T-helper 9 cell (primary cell): ENCODE measurements at places on chromosomes 7 and 10.

GRCh38 chr10:116737627-116738327 lies 4.6 kb downstream of the HSPA12A start:
- no peak for DNase-seq

- DNase-seq = no peak
These were observed 58.4 kb upstream of the ZNRF2 start for GRCh38 chr7:30225863-30226613.

DNA sequence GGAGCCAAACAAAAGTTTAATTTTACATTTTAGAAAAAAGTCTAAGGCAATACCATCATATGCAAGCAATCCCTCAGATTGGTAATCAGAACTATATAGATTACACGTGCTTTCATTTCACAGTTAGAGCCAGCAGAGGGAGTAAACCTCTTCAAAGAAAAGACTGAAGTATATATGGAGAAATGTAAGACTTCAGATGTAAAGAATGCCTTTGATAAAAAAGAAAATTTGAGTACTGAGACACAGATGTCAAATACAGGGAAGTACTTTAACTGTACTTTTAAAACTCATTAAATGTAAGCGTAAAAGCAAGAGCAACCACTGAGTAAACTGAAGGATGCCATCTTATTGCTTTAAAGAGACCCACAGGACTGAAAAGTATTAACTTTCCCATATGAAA lies 101.4 kb upstream of the FAM133B start:
- DNase-seq = no peak

DNA sequence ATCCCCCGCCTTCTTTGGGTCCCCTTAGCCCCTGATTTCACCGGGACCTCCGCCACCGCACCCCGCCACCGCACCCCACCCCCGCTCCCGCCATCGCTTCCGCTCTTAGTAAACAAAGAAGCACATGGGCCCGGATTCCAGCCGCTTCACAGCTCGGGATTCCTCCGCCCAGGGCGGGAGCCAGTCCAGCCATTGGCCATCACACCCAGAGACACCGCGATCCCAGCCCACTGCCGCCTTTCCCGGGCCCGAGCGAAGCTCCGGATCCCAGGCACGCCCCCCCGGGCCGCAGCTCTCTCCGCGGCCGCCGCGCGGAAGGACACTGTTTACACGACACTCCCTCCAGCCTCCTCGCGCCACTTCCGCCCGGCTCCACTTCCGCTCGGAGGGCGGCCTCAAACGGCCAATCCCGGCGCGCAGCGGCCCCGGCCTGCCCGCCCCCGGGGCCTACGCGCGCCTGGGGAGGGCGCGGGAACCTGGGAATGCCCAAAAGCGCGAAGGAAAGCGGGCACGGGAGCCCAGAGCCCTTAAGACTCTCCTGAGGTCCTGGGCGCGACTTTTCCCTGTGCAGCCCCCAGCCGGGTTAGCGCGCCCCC lies 679 bp downstream of the MCM7 start:
- peak; percentile 74 for DNase-seq

DNA sequence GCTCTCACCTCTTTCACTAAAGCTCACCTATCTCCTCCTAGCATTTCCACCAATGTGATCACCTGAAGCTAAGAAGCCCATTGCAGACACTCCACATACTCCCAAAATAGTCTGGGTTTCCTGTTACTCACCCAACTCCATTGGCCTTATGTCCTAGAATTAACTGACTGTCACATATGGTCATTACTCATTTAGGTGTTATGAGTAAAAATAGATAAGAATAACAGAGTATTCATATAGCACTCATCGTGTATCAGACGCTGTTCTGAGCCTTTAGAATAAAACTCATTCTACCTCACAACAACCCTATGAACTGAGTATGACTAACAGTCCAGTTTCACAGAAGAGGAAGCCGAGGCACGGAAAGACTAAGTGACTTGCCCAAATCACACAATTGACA lies 174.2 kb upstream of the NPVF start:
- no peak for DNase-seq

DNA sequence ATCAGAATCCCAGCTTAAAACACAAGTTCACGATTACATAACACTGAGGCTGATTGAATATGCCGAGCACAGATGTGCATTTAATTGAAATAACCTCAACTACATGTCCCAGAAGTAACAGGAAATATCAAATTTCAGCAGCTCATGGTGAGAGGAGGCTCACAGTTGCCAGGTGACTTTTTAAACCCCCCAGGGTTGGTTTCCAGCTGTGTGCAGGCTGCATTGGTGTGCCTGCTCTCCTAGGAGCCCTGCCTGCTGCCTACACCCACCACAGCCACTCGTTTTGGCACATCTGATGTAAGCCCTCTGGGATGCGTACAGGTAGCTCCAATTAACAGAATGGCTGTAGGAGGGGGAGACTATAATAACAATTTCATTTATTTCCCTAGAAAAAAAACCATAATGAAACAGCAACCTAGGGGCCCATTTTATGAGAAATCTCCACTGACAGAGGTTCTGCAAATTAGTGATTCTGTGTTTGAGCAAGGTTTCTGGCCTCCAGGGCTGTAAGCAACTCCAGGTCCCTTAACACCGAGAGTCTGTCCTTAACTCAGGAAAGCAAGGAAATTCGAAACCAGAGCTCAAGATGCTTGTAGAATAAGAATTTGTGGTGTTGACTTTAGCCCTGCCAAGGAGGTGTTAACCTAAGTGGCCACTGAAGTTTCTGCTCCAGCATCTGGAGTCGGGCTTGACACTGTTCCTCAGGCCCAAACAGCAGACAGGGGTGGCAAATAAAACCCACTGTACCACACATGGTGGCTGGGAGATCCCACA lies 161.9 kb downstream of the BMPER start:
- DNase-seq = no peak

DNA sequence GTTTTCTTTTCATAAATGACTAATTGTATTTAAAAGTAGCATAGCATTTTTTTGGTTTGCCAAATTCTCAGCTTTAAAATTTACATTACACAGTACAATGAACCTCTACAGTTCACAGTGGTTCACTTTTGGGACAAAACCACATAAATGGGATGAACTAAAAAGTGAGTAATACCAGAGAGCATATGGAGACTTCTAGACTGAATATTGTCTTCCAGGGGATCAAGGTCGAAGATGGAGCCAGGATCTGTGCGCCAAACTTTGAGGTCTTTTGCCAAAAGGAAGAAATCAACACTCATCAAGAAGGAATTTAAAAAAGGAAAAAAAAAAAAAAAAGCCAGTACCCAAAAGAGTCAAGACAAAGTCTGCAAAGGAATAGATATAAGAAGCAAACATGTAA lies 87.5 kb downstream of the NEBL start:
- no peak for DNase-seq

DNA sequence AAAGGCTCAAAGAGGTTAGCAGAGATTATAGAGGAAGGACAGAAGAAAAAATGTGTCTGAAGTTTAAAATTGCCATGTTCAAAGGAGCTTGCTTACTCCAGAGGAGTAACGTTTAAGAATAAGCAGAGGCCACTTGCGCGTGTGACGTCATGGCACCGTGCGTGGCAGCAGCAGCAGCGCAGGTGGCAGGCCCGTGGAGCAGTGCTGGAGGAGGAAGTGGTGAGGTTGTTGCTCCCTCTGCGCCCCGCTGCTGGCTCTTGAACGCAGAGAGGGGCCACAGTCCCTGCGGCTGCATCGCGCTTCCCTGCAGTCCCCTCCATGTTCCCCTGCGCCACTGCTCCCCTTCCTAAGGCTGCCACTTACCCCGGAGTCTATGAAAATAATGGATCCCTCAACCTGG lies 37.5 kb downstream of the GDI2 start:
- DNase-seq = peak; percentile 76
